ENCODE measurements at places on chromosomes 5 and 9.

- DNase-seq = no peak
Measured at GRCh38 chr5:56561-57290, 35.2 kb upstream of the PLEKHG4B start.

DNA sequence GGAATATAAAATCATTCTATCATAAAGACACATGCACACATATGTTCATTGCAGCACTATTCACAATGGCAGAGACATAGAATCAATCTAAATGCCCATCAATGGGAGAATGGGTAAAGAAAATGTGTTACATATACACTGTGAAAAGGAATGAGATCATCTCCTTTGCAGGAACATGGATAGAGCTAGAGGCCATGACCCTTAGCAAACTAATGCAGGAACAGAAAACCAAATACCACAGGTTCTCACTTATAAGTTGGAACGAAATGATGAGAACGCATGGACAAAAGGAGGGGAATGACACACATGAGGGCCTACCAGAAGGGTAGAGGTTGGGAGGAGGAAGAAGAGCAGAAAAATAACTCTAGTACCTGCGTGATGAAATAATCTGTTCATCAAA lies 21.0 kb upstream of the RANBP6 start:
- no peak for DNase-seq

DNA sequence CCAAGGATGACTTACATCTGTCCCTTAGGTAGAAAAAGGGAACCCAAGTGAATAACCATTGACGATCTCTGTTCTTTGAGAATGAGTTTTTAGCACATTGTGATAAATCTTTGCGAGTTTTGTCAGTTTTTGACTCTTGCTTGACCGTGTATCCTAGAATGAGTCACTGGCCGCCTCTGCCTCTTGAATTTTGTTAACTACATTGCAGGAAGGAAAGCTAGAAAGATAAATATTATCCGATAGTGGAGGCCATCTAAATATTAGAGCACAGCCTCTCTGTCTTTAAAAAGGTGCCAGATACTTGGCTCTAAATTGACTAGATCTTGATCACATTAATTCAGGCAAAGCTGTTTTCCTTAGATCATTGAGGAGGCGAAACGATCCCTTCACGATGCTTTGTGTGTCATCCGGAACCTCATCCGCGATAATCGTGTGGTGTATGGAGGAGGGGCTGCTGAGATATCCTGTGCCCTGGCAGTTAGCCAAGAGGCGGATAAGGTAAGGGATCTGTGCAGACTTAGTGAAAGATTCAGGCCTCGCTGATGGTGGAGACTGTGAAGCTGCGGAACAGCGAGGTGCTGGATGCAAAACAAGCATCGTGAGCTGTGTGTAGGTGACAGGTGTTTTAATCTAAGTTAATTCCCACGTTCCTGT lies 12.2 kb downstream of the CCT5 start:
- no peak for DNase-seq

- no peak for DNase-seq
Measured at GRCh38 chr5:27158775-27159174, 120.4 kb upstream of the CDH9 start.

DNA sequence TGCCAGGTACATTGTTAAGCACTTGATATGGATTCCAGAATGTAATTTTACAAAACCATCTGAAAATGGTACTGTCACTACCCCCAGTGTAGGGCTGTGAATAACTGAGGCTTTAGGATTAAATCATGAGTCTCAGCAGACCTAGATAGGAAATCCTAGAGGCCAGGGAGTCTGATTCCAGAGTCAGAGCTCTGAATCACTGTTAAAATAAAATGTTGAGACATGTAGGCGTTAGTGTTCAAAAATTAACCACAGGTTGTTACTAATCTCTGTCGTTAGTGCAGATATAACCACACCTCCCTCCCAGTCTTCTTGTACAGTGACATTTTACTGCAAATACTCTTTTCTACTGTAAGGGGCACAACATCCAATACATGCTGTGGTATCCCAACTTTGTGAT lies 1828.8 kb downstream of the MAT2B start:
- DNase-seq = no peak

GRCh38 chr5:108898707-108899106 lies 151.0 kb downstream of the FER start:
- DNase-seq = no peak

- no peak for DNase-seq
Measured at GRCh38 chr5:160675988-160676387, 176.0 kb downstream of the ATP10B start.

DNA sequence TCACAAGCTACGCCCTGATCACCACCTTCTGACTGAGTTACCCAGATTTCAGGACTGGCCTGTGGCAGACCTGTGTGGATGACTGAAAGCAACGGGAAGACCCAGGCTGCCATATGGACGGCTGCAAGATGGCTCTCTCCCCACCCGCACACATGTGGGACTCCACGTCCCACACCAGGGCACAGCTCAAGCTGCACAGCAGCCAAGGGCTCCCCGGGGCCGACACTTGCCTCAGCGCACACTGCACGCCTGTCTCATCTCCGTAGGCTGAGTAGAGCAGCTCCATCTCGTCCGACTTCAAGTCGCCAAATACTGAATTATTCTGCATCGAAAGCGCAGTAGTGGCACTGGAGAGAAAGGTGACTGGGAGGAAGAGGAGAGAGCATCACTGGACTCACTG lies 14.5 kb downstream of the BRD9 start:
- DNase-seq = no peak

DNA sequence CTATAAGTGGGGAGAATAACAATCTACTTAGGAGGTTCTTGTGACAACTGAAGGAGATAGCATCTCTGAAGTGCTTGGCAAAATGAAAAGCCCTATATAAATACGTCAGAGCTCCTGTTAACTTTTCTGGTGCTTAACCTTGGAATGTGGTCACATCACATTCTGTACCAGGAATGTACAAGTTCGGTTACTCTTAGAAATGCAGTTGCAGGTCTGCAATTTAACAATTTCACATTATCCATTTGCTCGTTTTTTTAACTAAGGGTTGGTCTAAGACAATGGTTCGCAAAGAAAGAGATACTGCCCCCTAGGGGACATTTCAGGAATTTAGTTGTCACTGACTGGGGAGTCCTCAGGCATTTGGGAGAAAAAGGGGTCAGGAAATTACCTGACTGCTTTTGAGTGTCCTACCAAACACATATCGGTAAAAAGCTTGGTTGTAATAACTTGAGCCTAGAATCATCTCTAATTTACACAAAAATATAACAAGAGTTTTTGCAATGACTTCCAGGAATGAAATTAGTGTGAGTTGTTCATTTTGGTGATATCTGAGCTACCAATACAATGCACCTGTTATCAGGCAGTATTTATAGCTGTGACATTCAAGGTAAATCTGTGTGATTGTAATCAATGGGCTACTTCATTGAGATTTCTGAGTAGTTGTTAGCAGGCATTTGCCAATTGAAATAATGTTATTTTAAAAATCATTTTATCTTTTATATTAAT lies 5.4 kb upstream of the HBEGF start:
- DNase-seq = no peak

DNA sequence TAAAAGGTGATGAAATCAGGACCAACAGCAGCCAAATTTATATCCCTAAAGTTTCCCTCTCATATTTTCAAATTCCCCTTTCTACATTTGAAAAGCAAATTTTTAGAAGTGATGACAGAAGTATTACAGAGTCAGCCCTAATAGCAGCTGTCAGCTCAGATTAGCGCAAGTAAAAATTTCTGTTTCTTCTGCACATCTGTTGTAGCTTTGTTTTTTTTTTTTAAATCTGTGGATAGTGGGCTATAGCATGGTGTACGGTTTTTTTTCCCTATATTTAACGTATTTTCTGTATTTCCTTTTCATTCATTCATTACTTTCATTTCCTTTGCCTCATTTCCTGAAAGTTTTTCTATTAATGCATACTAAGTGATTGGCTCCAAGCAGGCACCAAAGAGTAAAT lies 99.1 kb downstream of the MACIR start:
- no peak for DNase-seq

DNA sequence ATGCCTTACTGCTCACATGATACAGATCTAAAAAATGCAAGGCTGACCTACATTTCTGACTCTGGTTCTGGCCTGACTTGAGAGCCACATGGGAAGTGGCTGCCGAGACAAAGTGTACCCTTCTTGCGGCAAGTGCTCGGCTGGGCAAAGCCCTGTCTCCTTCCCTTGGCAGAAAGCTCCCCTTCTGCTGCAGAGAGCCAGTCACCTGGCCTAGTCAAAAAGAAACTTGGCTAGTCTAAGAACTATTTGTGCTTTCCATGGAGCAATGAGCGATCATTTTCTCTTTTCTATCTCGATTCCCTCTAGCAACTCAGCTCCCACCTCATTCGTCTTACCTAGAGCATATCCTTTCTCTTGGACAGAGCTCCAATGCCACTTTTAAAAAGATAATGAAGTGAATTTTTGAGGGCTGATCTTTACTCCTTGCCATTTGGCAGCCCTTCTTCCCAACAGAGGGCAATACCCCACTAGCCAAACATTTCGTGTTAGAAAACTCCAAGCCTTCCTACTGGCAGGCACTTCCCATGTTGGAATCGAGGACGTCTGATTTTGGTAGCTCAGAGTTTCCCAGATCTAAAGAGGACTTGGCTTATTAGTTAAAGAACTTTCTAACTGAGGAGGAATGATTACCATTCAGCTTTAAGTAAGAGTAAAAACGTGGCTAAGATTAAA lies 108.1 kb upstream of the PRRC1 start:
- DNase-seq = no peak

Measured in heart left ventricle (tissue), 16 donors.